ENCODE measurements at places on chromosomes 7 and 10. TPM values are rescaled to one million over a fixed set of nuclear protein-coding genes. Genes with fewer than 3 reads are reported as not detected.

DNA sequence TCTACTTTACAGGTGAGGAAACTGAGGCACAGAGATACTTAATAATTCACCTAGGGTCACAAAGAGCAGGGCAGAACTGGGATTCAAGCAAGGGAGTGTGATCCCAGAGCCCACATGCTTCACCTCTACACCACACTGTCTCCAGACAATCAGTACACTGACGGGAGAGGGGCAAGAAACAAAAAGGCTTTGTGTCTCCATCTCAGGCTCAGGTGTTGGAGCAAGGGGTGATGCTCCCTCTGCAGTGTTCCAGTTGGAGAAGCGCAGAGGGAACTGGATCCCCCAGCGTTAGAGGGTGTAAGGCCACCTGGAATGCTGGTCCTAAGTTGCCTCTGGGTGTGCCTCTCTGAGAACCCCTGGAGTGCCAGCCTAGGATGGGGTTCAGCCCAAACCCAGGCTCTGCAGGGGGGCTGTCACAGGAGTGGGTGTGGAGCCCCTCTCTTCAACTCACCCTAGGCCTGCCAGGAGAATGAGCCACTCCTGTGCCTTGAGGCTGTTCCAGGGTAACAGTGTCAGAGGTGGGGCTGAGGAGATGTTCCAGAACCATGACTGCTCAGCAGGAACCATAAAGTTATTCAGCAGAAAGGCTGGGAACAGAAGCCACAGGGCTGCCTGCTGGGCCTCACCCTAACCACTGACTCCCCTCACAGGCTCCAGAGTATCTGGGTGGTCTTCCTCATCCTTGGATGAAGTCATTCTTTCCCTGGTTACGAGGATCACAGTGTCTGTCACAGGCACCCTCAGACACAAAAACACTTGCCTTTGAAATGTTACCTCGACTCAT is 5.5 kb downstream of the RBP4 start:
- no peak for DNase-seq

DNA sequence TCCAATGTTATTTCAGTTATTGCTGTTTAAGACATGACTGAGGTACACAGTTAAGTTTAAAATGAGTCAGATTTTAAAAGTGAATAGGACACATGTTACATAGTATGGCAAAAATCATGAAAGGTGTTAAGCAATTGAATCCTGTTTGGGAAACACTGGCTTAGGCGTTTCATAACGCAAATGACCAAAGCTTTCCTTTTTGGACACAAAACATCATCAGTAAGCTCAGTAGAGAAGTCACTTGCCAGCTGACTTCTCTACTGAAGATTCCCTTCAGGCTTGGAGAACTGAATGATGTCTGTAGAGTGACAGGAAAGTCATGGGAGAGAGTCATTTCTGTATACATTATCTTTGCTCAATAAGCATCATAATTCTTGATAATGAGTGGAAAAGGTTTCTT is 64.4 kb upstream of the RSBN1L start:
- no peak for DNase-seq

DNA sequence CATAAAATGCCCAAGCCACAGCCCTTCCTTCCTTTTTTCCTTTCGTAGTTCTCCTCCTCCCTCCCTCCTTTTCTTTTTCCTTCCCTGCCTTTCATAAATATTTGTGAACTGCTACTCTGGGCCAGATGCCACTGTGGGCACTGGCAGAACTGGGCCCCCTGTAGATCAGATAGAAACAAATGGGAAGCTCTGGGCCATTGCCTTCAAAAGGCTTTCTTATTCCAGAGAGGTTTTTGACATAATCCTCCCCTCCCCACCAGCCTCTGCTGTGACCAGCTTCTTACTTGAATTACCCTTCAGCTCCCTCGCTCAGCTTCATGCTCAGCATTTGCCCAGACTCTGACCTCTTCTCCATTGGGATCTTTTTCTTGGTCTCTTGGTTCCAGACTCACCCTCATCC is 886.8 kb downstream of the LRMDA start:
- DNase-seq = no peak

DNA sequence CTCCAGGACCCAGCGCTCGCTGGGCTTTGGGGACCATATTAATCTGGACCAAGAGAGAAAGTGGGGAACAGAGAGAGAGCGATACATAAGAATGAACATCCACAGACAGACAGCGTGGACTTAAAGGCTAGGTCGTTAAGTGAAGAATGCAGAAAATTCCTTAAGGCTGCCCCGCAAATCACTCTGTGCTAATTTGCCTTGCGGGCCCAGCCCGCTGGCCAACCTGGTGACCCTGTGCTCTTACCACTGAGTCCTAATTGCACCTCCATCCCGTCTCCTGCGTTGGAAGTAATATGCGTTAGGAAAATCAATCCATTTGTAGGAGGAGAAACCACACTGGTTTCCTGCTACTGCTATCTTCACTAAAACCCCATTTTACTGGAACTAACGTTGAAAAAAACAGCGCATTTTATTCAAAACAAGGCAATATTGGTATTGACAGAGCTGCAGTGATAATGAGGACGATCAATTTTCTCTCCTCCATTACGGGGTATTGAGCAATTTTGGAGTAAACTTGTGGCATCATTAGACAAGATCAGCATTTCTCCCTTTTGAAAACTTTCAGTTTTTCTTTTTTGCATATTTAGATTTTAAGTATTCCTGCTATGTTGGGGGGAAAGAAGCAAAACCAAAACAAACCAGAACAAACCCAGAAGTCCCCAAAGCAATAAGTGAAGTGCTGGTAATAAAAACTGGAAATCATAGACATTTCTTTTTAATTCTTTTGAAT is 85.2 kb downstream of the WDFY4 start:
- DNase-seq = no peak

GRCh38 chr7:152571068-152571467 is 104.9 kb downstream of the XRCC2 start:
- DNase-seq = no peak

- DNase-seq = no peak
These were observed 251.7 kb downstream of the KLF6 start for GRCh38 chr10:3533296-3533695.

GRCh38 chr7:100407285-100408180 is 21.0 kb downstream of the ZCWPW1 start:
- no peak for DNase-seq

GRCh38 chr7:10211861-10212260 is 761.8 kb upstream of the PHF14 start:
- DNase-seq = no peak

DNA sequence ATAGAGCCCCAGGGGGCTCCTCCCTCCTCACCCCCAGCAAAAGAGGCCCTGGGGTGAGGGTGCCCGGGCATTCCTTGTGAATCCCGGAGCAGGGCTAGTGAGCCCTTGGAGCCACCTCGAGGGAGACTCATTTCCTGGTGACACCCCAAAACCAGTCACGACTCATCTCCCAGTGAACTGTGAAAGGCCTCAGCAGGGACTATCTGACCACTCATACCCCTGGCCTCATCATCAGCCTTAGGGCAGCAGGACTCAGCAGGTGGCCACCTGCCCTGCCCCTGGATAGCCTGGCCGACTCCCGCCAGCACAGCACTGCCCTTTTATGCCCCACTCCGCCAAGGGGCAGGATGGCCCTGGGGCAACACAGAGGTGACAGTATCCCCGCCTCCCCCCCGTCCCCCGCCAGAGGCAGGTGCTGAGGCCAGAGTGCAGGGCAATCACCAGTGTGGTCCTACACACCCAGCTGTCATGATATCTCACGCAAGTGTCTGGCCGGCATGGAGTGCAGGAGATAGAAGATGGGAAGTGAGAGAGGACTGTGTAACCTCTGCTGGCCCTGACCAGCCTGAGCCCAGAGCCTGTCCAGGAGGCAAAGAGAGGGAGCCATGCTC is 3.2 kb downstream of the SNCG start:
- peak; percentile 1 for DNase-seq

DNAH11 gene
- 16.2 TPM for total RNA-seq

PSTK gene
- total RNA-seq = 0.95 TPM
